Progenitor cell of endocrine pancreas (in vitro differentiated cells): ENCODE measurements at places on chromosomes 7 and 10.

DNA sequence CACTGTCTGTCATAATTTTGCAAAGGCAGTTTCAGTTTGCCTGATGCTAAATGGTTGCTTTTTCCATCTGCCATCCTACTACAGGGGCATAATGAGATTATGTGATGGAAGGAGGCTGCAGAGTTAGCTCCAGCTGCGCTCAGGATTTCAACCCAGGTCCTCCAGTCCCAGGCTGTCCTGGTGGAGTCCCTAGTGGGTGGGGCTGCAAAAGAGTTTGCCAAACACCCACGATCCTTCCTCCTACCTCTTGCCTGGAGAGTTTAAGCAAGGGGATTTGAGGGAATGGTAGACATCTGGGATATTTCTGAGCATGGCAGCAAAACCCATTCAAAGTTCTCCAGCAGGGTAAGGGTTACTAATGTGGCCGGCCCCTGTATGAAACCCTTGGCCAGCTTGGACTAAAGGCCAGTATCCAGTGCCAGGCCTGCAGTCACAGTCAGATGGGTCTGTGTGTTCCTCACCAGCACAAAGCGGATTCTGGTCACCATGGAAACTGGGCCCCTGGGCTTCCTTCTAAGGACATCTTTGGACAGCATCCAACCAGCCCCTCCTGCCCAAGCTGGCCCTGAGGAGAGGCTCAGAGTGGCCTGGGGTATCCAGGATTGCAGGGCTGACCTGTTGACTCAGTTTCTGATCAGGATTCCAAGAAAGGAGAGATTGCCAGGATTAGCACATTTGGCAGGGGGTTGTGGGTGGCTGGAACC, 42.7 kb upstream of the CHST3 start:
- no peak overlapping the region for H3K4me3 ChIP-seq
- no peak overlapping the region for H3K27ac ChIP-seq
- peaks cover 2% of the 10 kb centered on the region for H3K36me3 ChIP-seq
- no peak for DNase-seq
- H3K4me1 ChIP-seq: no peaks in the 10 kb centered on the region

DNA sequence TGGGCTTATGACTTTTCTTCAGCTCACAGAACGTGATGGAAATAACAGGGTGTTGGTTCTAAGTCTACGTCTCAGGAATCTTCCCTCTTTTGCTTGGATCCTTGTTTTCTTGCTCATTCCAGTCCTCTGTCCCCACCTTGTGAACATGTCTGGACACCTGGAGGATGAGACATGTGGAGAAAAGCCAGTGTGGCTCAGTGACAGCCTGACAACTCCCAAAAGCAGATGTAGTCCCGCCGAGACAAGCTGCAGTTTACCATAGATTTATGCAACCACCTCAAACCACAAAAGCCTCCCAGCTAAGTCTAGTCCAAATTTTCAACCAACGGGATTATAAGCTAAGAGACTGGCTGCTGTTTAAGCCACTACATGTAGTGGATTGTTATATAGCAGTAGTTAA, 476.1 kb downstream of the SH2D4B start:
- H3K4me3 ChIP-seq: no peak overlapping the region
- no peaks in the 10 kb centered on the region for H3K36me3 ChIP-seq
- DNase-seq: no peak
- H3K27me3 ChIP-seq: no peaks in the 10 kb centered on the region

- H3K27ac ChIP-seq: no peak overlapping the region
- H3K27me3 ChIP-seq: no peaks in the 10 kb centered on the region
- no peak for DNase-seq
- no peaks in the 10 kb centered on the region for H3K4me1 ChIP-seq
- H3K4me3 ChIP-seq: no peak overlapping the region
- H3K36me3 ChIP-seq: no peaks in the 10 kb centered on the region
Observed at GRCh38 chr7:108284349-108285002, 154.3 kb upstream of the LAMB4 start.

- H3K4me3 ChIP-seq: no peak overlapping the region
Observed at GRCh38 chr10:76902949-76903348, 734.7 kb downstream of the KCNMA1 start.

DNA sequence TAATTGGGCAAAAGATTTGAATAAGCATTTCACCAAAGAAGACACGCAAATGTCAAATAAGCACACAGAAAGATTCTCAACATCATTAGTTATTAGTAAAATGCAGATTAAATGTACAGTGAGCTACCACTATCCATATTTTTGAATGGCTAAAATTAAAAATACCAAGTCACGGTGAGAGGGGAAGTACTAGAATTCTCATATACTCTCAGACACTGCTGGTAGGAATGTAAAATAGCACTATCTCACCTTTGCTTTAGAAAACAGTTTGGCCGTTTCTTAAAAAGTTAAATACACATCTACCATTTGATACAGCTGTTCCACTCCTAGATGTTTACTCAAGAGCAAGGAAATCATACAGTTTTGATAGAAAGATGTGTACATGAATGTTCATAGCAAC, 115.8 kb upstream of the CELF2 start:
- no peaks in the 10 kb centered on the region for H3K4me1 ChIP-seq
- no peak overlapping the region for H3K27ac ChIP-seq
- no peak for DNase-seq
- no peaks in the 10 kb centered on the region for H3K36me3 ChIP-seq

DNA sequence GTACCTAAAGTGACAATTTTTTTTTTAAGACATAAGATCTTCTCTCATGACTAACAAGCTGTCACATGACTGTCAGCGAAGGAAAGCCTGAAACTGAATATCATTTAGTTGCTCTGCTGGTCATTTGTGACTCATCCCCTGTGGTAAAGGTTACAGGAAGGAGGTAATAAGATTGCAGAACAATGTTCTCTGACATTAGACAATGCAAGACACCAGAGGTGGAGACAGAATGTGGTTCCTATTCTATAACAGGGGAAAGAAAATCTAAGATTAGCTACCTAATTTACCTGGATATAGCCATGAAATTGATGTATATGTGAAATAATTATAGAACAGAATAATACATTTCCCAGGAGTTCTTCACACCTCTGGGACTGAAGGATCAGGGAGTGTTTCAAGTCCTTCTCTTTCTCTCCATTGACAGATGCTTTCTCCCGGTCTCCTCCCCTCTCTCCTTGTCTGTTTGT, 47.7 kb downstream of the LRGUK start:
- no peak for DNase-seq
- H3K27ac ChIP-seq: no peak overlapping the region
- no peaks in the 10 kb centered on the region for H3K4me1 ChIP-seq
